Stimulated activated CD8-positive, alpha-beta memory T cell treated with anti-CD3 and anti-CD28 coated beads, Interleukin-4, amount 100 ng/mL, for 24 hours (primary cell): ENCODE measurements at places on chromosomes 7 and 10.
A peak's percentile ranks its signal among the peaks of the same experiment; 100 is the strongest.

DNA sequence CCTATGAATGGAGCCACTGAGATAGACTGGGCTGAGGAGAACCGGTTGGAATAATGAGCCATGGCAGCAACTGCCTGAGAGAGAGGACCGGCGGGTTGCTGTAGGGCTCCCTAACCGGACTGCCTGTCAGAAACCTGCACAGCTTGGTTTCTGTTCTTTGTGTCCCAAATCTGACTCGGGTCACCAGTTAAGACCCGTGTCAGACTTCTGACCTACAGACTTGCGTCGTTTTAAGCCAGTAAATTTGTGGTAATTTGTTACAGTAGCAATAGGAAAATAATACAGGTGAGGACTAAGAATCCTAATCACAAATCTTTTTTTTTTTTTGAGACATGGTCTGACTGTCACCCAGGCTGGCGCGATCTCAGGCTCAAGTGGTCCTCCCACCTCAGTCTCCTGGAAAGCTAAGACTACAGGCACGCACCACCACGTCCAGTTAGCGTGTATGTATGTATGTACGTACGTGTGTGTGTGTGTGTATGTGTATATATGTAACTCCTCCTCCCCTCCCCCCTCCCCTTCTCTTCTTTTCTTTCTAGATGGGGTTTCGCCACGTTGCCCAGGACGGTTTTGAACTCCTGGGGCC, 672 bp upstream of the DDX56 start:
- no peak for DNase-seq

DNA sequence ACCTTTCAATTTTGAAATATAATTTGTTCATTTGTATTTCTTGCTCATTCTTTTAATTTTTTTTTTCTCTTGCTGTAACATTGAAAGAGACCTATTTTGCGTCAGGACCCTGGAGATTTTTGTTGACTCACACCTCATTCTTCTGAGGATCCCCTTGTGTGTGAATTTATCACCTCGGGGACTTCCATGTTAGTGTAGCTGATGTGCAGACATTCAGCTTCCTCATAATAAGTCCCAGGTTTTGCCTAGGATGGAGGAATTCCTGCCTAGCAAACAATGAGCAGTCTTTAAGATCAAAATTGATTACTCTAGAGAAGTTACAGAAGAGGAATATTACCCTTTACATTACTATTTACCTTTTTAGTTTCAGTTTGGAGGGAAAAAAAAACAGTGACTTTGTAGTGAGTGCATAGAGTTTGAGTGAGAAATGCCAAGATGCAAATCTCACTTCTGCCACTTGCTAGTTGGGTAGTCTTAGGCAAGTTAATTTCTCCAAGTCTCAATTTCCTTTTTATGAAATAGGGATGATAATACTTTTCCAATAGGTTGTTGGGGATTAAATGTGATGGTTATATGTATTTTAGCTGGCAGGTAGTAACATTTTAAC, 14.3 kb downstream of the TES start:
- DNase-seq: no peak

- DNase-seq: no peak
These were observed 65.3 kb downstream of the FRMPD2 start for GRCh38 chr10:48209241-48209640.

DNA sequence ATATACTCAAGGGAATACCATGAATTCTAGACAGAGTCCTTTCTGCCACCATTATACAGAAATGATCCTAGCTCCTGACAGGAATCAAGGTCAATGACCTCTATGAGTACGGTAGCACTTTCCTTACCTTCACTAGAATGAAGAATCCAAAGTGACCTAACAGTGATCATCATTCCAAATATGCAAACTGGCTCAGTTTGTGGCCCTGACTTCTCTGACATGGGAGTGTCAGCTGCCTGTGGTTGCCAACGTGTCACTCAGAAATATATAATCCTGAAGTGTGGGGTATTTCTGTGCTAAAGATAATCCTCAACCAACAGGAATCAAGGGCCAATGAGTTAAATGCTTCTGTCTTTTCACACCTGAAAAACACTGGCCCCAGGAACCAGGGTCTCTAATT, 45.7 kb downstream of the COPG2 start:
- no peak for DNase-seq

DNA sequence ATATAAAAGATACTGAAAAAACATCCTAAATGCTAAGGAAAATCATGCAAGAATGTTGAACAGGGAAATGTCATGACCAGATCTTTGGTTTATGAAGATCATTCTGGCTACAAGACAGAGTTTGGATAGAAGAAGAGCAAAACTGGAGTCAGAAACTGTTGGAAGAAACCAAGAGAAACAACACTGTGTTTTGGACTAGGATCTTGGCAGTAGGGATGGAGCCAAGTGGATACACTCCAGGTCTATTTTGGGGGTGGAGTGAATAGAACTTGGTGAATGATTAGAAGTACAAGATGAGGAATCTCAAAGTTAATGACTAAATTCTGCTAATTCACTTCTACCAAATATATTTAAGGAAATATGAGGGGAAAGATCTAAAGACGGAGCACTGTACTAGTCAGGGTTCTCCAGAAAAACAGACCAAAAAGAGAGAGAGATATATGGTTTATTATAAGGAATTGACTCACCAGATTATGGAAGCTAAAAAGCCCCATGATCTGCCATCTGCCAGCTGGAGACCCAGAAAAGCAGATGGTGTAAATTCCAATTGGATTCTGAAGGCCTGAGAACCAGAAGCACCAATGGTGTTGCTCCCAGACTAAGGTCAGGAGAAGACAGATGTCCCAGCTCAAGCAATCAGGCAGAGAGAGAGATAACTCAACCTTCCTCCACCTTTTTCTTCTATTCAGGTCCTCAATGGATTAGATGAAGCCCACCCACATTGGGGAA, 254.9 kb downstream of the TRIL start:
- DNase-seq: no peak

GRCh38 chr10:107873007-107873406, 708.5 kb upstream of the SORCS1 start:
- DNase-seq: no peak

- DNase-seq: no peak
These were observed 413.7 kb downstream of the TCERG1L start for GRCh38 chr10:130897815-130898214.

DNA sequence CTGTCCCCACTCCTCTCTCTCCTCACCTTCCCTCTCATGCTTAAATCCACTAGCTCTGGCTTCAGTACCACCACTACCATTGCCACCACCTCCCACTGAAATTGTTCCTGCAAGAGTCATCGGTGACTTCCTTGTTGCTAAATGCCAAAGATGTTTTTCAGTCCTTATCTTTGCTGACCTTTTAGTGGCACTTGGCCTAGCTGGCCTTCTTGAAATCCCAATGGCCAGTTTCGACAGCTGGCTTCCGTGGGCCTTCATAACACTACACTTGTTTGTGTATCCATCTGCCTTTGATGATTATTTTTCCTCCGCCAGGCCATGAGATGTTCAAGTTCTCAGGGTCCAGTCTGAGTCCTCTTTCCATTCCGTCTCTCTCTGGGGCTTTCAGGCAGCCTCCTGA, 118.2 kb upstream of the NANOS1 start:
- DNase-seq: no peak

DNA sequence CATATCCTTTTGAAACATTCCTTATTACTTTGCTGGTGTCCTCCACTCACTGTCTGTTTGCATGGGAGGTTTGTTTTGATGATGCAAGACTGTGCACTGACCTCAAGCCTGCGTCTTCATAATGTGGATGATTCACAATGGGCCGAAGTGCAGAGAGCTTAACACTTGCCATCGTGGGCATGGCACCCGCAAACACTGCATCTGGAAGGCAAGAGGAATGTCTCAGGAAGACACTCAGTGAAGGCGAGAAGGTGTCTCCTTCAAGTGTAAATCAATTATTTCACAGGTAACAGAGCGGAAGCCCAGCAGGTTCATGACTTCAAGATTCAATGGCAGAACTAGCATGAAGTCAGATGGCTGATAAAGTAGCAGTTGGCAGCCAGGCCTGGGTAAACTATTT, 98.1 kb downstream of the DPY19L1 start:
- no peak for DNase-seq

DNA sequence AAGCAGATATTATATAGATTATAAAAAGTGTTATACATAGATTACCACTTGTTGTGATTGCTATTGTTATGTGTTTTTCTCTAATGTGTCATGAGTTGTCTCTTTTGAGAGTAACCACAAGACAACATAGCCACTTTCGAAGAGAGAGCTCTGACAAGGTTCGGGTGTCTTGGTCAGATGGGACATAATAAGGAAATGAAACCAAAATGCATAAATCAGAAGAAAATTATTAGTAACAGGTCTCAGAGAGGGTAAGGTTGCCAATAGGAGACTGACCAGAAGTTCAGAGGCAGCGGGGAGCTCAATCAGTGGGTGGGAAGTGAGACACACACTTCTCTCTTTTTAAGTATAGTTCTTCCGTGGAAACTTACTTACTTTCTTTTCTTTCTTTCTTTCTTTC, 639.2 kb upstream of the POT1 start:
- no peak for DNase-seq

DNA sequence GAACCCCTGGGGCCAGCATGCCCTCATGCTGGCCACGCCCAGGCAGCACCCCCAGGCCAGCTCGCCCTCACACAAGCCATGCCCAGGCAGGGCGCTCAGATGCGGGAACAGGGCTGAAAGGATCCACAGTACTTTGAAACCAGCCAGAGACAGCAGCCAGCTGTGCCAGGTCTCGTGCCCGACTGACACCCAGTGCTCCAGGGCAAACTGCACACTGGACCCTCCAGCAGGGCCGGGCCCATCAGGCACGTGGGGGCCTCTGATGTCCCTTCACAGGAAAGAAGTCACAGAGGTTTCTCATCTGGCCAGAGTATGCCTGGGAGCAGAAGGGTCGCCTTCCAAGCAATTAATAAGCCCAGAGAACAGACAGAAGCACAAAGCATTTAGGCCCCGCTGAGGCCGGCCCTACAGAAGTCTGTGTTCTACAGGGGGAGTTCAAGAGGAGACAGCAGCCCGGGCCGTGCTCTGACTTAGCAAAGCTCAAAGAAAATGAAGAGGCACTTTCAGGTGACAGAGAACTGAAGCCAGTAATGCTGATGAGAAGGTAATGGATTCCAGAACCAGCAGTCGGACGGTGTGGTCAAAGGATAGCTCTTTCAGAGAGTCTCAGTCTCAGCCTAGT, 21.4 kb downstream of the MAD1L1 start:
- no peak for DNase-seq

- DNase-seq: no peak
These were observed 8.4 kb downstream of the ETV1 start for GRCh38 chr7:13981070-13981469.

DNA sequence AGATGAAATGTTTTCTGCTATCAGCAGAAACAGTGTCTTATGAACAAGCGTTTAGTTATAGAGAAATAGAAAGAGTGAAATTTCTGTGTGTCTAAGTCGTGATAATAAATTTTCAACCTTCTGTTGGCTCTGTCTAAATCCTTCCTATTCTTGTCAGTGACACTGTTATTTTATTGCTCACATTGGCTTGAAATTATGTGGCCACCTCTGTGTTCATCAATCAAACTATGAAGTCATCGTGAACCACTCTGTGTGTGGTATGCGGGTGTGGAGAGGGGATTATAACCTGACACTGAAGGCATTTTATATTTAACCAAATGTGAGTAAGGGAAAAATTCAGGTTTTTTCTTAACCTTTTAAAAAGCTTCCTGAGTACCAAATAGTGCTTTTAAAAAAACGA, 12.3 kb downstream of the AOAH start:
- DNase-seq: no peak

GRCh38 chr10:132023092-132023811, 41.5 kb upstream of the BNIP3 start:
- peak; percentile 66 for DNase-seq

DNA sequence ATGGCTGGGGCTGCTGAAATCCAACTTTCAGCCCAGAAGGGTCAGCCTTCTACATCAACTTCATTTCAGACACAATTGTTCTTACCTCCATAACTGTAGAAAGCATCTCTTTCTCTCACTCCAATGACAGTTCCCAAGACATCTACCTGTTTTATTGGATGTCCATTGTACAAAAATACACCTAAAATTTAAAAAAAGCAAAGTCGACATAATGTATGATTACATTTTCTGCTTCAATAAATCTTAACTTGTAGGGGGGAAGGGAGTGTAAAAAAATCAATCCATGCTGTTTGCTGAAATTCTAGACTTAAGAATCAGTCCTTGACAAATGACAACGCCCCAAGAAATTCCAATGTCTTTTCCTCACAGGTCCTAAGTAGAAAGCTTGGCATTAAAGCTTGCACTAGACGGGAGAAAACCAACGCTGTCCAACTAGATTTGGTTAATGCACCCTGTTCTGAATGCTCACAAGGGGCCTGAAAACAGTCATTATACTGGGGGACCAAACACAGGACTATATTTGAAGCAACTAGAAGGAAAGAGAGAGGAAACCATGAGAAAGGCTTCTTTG, 7.5 kb downstream of the STN1 start:
- no peak for DNase-seq

DNA sequence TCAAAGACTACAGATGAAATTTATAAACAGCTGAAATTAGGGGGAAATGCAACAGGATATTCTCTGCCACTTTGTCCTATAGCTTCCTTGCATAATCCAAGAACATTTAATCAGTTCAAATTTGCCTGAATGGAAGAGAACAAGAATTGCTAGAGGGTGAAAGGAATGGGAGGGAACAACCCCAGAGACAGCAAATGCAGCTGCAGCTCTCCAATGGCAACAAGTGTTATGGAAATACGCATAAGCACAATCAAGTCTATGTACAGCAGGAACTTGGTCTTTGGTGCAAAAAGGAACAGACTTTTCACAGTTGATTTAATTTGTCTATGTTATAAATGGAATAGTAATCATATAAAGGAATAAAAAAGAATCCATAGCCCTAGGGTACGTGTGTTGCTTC, 269.0 kb upstream of the ETV1 start:
- DNase-seq: no peak

DNA sequence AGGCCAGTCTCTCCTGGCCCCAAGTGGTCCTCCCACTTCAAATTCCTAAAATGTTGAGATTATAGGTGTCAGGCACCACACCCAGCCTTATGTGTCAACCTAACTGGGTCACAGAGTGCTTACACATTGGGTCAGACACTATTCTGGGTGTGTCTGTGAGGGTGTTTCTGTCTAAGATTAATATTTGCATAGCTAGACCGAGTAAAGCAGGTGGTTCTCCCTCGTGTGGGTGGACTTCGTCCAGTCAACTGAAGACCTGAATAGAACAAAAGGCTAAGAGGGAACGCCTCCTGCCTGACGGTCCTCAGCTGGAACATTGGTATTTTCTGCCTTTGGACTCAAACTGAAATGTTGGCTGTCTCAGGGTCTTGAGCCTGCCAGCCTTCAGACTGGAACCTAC, 11.5 kb downstream of the PPIF start:
- DNase-seq: no peak

DNA sequence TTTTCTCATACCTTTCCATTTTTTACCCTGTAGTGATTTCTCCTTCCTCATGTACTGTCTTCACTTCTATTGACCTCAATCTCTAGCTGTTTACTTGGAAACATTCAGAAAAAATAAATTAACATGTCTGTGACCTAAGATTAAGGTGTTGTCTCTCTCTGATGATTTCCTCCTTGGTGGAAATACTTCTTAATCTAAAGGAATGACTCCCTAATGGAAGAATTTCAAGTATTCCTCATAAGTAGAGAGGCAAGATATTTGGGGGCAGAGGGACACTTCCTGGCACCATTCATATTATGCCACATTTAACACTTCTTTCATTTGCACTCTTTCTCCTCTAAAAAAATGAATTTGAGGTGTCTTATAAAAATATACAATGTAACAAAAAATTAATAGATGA, 202.8 kb downstream of the NEBL start:
- DNase-seq: no peak
